ENCODE measurements at places on chromosomes 12 and 14.

GRCh38 chr12:131457028-131457310, 253.9 kb upstream of the SFSWAP start:
- no peak for DNase-seq

- DNase-seq, result no peak
Measured at GRCh38 chr12:22377731-22378496, 43.4 kb upstream of the ST8SIA1 start.

DNA sequence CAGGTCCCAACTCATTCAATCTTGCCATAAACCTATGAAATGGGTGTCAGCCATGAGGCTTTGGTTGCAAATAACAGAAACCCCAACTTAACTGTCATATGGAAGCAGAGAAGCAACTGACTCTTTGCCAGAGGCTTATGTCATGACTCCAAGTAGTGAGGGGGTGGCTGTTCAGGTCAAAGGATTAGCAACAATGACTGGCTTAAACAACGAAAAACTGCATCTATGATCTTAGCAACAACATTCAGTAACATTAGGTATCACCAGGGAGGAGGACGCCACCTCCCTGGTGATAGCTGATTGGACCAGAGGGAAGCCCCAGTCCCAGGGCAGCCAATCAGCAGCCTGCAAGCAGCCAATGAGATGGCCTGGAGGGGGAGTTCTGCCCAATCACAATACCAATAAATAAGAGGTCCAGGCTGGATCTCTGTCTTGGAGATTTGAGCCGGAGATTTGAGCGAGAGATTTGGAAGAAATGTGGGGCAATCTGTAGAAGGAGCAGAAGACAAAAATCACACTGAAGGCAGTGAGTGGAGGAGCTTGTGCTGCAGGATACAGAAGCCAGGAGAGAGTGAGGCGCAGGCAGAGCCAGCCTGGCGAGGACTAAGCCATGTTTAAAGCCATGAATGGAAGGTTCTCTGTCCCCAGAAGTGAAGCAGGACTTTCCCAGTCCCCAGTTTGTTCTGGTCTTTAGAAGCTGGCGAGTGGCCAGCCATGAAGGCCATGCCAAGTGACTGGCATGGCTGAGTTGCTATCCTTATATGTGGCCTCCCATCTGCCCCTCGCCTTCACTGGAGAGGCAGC, 93.3 kb downstream of the CALM1 start:
- no peak for DNase-seq

GRCh38 chr12:100584256-100584655, 10.8 kb downstream of the GAS2L3 start:
- DNase-seq, result no peak

GRCh38 chr12:96501133-96501761, 11.9 kb downstream of the CFAP54 start:
- DNase-seq, result no peak

- DNase-seq, result no peak
Measured at GRCh38 chr12:102622618-102623017, 142.3 kb upstream of the IGF1 start.

GRCh38 chr12:570921-571794, 92.1 kb downstream of the NINJ2 start:
- no peak for DNase-seq

DNA sequence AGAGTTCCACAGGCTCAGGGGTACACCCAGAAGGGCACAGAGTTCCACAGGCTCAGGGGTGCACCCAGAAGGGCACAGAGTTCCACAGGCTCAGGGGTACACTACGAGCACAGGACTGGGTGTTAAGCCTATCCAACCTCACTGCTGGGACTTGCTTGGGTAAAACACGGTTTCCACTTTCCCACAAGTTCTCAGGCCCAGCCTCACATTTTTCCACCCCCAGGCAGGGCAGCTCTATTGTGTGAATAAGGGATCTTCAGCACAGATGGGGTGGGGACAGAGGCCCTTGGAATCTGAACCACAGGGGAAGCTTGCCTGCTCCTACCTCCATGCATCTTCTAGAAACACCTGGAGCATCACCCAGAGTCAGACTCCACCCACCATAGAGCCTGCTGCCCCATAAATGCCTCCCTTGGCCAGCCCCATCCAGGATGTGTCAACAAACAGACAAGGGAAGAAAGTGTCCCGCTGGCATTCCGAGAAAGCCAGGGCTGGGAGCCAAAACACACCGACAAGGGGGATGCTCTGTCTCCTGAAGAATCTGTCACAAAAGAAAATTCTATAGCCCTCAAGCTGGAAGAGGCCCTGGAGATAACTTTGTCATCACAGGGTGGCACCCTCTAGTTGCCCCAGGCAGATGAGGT, 4.8 kb downstream of the CRACR2A start:
- DNase-seq, result no peak

DNA sequence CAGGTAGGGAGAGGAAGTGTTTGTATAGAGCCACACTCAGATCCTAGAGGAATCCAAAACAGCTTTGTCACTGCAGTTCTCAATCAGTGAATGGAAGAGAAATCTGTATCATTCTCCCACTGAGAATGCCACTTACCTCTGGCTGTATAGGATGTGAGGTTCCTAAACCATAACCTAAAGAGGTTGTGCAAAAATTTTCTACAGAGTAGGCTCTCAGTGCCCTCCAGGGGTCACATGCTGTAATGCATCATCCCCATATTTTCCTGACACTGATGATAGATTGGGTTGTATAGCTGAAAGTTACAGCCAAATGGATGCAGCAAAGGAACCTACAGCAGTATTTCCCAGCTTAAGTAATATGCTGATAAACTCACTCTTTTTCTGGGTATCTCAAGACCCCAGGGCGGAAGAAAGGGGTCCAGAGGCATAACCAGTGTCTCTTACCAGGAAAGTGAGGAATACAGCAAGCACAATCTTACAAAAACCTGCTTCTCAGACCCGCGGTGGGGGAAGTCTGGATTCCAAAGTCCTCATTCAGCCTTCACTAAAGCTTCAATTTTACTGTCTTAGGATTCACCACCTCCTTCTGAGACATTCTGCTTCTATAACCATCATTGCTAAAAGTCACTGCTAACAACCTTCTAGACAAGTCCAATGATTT, 3.8 kb downstream of the BCDIN3D start:
- DNase-seq, result no peak

DNA sequence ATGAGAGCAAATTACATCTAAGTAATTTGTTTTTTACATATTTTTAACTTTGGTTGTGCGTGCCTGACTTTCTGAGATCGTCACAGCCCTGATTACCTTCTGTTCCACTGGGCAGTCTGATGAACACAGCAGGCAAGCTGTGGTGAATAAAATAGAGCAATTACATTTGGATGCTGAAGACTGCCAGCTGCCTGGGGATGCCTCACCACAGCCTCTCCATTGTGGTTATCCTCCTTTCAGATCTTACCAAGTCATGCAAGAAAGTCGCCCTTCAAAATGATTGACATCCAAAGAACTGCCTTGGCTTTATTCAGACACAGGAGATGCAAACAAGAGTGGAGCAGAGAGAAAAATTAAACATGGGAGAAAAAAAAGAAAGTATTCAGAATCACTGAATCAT, 456.6 kb upstream of the TMPO start:
- no peak for DNase-seq

Data from stimulated activated CD8-positive, alpha-beta memory T cell treated with anti-CD3 and anti-CD28 coated beads, Interleukin-4, amount 100 ng/mL, for 1 hour (primary cell).